ENCODE measurements at places on chromosomes 16 and 17.

DNA sequence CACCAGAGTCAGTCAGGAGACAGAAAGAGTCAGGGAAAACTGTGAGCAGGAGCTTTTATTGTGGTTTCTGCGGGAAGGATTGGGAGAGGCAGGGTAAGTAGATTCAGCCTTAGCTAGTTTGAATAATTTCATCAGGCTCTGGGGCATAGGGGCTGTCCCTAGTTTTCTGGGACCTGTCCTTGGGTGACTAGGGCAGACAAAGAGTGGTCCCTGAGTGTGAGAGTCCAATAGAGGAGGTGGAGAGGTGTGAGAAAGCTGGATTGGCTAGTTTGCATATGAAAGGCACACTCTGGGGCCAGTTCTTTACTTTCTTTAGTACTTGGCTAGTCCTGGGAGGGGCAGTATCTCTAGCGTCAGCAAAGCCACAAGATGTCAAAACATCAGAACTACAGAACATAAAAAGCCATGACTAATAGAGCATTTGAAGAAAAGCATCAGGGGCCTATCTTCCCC lies 255.6 kb downstream of the HS3ST3A1 start:
- DNase-seq, result peak; percentile 90

- no peak for DNase-seq
These were observed 47.7 kb downstream of the BEAN1 start for GRCh38 chr16:66474750-66475199.

DNA sequence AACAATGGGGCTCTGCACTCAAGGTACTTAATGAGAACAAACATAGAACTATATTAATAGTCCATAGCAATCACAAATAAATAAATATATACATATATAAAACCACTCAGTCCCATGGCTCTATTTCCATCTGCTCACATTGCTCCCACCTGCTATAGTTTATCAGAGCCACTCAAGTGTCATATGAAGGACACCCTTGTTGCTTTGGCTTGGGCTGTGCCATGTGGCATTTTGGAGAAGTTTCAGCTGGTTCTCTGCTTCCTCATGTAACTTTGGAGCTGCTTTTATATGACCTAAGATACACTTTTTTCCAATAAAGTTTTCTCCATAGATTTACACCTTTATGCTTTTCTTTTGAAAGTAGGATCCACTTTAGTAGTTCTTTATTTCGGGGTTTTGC lies 126.4 kb downstream of the KCNJ2 start:
- DNase-seq, result no peak

DNA sequence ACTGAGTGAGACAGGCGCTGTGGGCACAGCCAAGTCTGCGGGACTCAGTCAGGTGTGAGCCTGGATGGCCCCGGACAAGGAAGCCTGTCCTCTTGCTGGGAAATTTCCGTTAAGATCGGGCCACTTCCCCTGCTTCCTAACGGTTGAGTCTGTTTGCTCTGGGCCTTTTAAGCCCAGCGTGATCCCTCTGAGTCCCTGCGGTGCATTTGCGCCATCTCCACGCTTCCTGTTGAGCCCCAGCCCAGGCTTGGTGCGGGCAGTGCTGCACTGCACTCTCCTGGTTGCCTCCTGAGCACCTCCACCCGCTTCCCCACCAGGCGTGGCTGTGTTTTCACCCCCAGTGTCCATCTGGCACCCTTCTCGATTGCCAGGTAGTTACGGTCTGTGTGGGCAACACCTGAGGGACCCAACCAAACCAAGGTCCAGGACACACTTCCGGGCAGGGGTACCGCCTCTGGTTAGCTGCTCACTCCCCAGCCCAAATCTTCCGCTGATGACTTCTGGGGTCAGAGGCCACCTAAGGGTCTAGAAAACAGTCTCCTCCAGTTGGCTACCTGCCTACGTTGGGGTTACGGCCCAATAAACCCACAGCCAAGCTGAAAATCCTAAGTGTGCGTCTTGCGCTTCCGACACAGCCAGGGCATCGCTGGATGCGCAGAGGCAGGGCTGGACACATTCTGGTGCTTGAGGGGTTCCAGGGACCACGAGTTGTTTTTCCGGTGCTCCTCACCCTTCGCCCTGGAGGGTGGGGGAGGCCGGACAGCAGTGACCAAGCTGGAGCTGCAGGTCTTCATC lies 1.4 kb upstream of the SLC25A10 start:
- DNase-seq, result no peak

DNA sequence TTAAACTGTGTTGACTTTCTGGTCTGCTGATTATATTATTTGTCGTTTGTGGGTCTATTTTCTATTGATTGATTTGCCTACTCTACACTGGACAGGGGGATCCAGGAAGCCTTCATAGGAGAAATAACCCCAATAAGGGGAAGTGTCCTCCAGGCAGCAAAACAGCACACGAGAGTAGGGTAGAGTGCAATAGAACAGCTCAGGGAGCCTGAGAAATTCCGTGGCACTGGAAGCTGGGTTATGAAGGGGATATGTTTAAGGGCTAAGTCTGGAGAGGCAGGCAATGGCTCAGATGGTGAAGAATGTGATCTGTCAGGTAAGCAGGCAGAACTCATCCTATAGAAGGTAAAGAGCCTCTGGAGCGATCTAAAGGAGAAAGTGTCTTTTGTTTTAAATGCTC lies 20.9 kb downstream of the GP2 start:
- no peak for DNase-seq
